Tibial artery (tissue), 4 donors: ENCODE measurements at places on chromosomes 6 and 20.

DNA sequence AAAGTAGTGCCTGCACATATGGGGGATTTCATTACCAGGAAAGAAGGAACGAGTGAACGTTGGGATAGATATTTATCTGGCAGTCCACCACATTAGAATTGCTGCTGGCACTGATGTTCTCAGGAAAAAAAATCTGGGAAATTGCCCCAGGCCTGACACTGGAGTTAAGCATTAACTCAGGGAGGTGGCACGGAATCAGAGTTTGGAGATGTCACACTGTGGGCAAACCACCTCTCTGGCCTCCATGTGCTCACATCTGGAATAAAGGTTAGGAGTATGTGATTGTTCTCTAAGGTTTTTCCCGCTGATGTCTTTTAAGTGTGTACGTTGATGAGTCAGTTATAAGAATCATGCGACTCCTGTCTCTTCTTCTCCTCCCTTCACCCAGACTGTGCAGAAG, 7.9 kb downstream of the TGM3 start:
- DNase-seq, result peak; percentile 17

DNA sequence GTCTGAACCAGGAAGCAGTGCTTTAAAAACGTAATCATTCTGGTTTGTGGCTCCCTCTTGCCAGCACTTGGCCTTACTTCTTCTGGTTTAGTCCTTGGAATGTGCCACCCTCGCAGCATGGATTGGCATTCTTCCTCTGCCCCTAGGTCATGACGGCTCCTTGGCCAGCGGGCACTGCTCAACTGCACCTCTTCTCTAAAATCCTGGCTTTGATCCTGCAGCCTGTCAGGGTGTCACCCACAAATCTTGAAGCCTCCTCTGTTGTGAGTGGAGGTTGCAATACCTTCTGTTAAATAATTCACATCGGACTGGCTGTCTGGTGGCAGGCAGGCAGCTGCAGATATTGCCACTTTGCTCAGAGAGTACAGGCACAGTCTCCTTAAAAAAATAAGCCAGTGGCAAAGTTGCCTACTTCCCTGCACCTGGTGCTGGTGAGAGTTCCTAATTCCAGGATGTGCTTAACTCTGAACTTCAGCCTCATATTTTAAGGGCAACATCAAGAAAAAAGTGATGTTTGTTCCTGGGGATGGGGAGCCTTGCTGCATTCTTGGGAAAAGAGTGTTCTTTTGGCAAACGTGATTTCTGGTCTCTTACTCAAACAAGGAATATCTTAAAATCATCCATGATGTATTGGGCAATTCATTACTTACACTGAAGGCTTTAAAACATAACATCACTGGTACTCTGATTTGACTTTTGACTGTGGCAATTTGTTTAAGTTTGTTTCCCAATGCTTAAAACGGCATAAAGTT, 179.8 kb downstream of the FOXA2 start:
- DNase-seq, result no peak

- DNase-seq, result no peak
Measured at GRCh38 chr20:54554006-54554405, 78.6 kb downstream of the DOK5 start.

GRCh38 chr20:13174402-13174801, 46.7 kb upstream of the ISM1 start:
- DNase-seq, result no peak

GRCh38 chr20:63769891-63770474, 30.4 kb downstream of the SLC2A4RG start:
- no peak for DNase-seq

DNA sequence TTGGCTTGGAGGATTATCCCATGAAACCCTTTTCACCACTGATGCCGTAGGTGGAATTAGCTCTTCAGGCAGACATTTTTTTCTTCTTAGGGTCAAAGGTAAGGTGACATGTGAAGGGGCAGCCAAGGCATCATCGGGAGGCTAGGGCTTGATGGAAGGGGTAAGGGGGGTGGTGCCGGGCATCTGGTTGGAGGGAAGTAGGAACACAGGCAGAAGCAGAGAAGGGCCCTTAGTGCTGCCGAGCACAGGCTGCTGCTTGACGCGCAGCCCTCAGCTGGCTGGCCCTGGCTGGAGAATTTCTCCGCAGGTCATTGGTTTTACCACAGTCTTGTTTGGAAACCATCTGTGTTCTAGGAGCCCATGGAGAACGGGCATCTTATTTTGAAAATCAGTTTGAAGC, 54.7 kb downstream of the TRAF3IP2 start:
- DNase-seq, result no peak

GRCh38 chr6:129645830-129646579, 64.0 kb downstream of the ARHGAP18 start:
- no peak for DNase-seq

DNA sequence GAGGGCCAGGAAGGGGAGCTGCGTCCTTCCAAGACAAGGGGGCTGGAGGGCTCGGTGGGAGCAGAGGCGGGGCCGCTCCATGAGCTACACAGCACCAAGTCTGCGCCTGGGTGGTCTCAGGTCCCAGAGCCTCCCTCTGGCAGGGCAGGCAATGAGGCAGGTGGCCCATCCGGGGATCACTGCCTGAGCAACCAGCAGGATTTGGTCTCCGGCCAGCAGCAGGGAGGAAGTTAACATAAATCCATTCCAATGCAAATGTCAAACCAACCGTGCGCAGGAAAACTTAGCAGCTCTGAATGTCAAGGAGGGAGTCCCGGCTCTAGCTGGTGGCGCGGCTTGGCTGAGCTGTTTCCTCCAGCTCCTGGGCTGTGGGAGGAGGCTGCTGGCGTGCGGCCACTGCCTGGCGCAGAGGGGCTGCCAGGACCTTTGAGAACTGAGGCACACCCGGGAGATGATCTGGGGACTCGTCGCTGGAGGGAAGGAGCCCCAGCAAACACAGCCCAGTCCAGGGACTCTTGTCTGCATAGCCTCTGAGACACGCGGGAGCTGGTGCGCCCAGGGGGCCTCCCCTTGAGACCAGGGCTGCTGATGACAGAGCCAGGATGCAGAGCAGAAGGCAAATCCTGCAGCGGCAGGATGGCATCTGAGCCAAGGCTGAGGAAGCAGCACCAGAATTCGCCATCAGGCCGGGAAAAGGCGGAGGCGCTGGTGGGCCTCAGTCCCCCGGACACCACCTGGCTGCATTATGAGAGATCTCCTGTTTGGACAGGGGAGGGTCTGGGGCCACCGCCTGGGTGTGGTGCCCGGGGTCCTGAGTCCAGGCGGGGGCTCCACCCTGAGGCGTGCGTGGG, 33.1 kb upstream of the CHRNA4 start:
- no peak for DNase-seq

GRCh38 chr6:154123155-154123956, 84.3 kb downstream of the OPRM1 start:
- DNase-seq, result no peak

GRCh38 chr6:169141671-169142537, 111.7 kb downstream of the THBS2 start:
- DNase-seq, result peak; percentile 87

- no peak for DNase-seq
Measured at GRCh38 chr6:52552278-52552643, 24.6 kb downstream of the TRAM2 start.

DNA sequence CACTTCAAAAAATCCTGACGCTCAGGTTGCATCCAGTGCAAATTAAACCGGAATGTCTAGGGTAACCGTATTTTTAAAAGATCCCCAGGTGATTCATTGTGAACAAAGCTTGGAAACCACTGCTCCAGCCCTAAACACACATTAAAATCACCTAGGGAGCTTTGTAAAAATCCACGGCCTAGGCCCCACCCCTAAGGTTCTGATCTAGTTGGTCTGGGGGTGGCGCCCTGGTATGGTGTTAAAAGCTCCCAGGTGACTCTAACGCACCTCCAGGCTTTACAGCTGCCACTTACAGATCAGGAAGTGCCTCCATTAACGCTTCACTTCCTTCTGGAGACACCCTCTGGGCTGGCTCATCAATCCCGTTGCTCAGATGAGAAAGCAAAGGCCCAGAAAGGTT, 92.2 kb downstream of the GRM4 start:
- DNase-seq, result no peak

- DNase-seq, result peak; percentile 11
Measured at GRCh38 chr6:168603234-168603633, 162.2 kb downstream of the SMOC2 start.

- DNase-seq, result no peak
Measured at GRCh38 chr6:1784422-1784884, 174.7 kb downstream of the FOXC1 start.

- DNase-seq, result peak; percentile 67
Measured at GRCh38 chr20:21719592-21720214, 14.2 kb downstream of the PAX1 start.

GRCh38 chr20:41456351-41456750, 89.7 kb upstream of the EMILIN3 start:
- no peak for DNase-seq

GRCh38 chr6:33272275-33273128, 627 bp downstream of the RPS18 start:
- DNase-seq, result no peak

GRCh38 chr6:116764961-116765841, at the start of gene FAM162B:
FAM162B (minus strand) TSS chr6:116765719; CDS start chr6:116765576, 143 bp downstream.
- DNase-seq, result no peak

- no peak for DNase-seq
Measured at GRCh38 chr6:97470322-97470721, 187.3 kb upstream of the MMS22L start.

DNA sequence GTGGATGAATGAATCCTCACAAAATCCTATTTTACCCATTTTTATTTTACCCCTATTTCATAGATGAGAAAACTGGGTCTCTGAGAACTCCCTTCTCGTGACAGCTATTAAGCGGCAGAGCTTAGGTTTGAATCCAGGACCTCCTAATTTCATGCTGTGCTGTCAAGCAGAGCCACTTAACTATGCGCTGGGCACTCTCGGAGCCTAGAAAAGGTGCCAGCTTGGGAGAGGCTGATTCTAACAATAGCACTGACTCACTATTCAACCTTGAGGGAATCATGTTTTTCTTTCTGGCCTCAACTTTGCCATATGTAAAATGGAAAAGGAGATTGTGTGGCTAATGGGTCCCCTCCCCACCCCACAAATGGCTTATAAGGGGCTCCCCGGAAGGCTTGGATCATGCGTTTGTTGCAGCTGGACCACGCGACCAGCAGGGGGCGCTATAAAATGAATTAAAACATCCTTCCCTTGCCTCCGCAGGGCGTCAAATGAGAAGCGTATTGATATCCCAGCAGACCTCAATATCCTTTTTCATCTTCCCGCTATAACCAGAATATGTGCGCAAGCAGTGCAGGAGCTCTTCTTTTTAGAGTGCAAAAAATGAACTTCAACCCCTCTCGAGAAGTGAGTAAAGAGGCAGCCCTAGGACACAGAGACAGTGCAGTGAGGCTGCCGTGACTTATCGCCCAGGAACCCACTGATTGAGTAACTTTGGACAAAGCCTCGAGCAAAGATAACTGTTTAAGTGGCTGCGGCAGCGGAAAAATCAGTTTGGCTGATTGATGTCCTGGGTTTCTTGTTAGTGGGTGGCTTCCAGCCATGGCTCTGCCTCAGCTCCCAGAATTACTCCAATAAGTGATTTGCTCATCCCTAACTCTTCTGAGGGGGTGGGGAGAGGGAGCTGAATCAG, 12.8 kb upstream of the PDYN start:
- DNase-seq, result no peak

GRCh38 chr6:88730611-88731011, 232.8 kb downstream of the RNGTT start:
- DNase-seq, result no peak

GRCh38 chr6:105492706-105493673, 90.1 kb upstream of the PREP start:
- no peak for DNase-seq

- DNase-seq, result no peak
Measured at GRCh38 chr20:10667560-10668167, 6.1 kb downstream of the JAG1 start.

- DNase-seq, result no peak
Measured at GRCh38 chr20:1005452-1006027, 3.4 kb upstream of the RSPO4 start.

GRCh38 chr6:6556161-6556737, 32.3 kb upstream of the LY86 start:
- DNase-seq, result no peak

DNA sequence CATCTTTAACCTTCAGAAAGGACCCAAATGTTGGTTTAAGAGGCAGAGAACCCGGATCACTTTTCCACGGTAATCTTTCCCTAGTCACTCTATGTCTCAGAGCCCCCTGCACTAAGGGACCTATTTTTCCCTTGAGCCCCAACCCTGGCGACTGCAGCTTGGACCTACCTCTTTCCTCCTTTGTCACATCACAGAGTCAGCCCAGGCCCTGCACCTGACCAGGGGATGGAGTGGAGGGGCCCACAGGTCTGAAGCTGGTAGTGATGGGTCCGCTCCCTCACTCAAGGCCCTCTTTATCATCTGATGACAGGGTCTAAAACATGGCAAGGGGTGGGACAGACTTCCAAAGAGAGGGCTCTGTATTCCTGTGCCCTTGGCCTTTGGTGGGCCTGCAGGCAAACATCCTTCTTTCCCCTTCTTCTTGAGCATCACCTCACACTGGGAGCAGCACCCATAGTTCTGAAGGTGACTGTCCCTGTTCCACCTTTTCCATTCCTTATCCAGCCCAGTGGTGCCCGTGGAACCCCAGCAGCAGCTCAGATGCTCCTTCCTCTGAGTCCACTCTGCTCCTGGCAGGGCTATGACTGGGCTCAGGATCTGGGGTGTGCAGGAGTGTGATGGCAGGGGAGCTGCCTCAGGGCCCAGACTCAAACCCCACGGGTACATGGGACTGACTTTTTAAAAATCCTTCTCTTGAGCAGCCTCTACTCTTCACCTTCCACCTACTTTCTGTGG, 6.3 kb downstream of the RAET1L start:
- DNase-seq, result no peak

DNA sequence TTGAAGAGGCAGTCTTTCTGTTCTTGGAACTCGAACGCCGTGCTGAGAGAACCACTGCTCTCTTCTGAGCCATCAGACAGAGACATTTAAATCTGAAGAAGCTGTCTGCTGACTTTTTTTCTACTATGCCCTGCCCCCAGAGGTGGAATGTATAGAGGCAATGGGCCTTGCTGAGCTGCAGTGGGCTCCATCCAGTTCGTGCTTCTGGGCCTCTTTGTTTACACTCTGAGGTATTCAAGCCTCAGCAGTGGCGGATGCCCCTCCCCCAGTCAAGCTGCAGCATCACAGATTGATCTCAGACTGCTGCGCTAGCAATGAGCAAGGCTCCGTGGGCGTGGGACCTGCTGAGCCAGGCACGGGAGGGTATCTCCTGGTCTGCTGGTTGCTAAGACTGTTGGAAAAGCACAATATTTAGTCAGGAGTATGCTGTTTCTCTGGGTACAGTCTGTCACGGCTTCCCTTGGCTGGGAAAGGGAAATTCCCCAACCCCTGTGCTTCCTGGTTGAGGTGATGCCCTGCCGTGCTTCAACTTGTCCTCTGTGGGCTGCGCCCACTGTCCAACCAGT, 526.8 kb downstream of the CD109 start:
- no peak for DNase-seq

DNA sequence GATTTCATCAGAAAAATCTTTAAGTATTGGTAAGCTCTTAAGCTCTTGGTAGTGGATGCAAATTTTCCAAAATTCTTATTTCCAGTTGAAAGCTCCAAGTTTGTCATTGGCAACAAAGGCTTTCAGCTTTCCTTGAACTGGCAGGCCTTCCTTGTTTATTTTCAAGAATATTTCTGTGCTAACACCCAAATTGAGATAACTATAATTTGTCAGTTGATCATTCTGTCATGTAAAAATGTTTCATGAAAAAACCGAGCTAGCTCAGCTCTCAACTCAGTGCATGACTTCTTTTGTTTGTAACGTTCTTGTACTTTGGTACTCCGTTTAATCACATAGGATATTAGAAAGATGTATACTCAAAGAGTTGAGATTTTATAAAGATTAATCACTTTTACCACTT, 38.9 kb upstream of the CALHM6 start:
- no peak for DNase-seq

GRCh38 chr6:15363164-15363522, 117.3 kb downstream of the JARID2 start:
- DNase-seq, result no peak

GRCh38 chr20:53513489-53514298, 79.9 kb downstream of the ZNF217 start:
- DNase-seq, result no peak
